ENCODE measurements at places on chromosomes 1 and 21. TPM values are rescaled to one million over a fixed set of nuclear protein-coding genes. Genes with fewer than 3 reads are reported as not detected.

GRCh38 chr21:41439248-41439647 lies 13.2 kb downstream of the MX1 start:
- no peak for DNase-seq

GRCh38 chr1:3290915-3291314 lies 163.6 kb upstream of the ARHGEF16 start:
- no peak for DNase-seq

DNA sequence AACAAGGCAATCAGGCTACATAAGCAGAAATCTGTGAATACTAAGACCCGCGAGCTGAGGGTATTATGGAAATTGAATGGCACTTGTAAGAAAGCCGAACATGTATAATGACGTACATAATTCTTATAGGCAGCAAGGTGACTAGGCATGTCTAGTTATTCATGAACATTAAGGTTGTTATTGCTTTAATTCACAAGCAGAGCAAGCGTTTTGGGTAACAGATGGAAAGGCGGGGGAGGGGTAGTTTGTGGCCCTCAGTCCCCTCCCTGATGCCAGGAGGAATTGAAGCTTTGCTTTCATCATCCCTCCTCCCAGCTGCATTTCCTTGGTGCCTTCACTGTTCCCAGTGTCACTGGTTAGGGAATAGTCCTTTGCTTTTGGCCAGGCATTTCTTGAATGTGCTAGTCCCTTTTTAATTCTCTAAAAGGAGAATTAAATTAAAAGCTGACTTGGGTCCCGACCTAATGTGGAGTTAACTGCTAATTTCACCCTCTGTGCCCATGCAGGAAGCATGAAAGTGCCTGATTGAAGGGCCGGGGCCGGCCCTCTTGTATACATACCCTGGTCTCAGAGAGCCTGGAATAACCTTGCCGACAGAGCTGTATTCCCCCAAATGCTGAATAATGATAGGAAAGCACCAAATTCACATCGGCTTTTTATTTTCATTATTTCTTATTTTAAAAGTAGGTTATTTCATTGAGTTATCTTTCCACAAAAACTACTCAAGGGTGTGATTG lies 42.5 kb downstream of the RYR2 start:
- DNase-seq = no peak

- no peak for DNase-seq
Measured at GRCh38 chr1:246176126-246177024, 330.7 kb downstream of the SMYD3 start.

DNA sequence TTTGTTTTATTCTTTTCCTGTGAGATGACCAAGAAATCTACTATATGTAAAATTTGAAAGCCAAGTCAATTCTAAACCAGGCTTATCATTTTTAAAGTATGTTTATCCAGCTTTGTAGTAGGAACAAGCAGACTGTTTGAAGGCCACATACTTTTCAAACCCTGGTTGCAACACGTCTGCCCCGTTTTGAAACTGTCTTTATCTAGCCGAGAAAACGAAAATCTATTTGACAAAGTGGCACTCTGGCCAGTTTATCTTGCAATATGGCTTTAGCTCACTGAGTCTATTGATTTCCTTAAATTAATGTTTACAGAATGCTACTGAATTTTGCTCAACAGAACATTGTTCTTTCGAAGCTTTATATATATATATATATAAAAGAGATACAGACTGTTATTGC lies 39.7 kb downstream of the PROX1 start:
- no peak for DNase-seq

- DNase-seq = no peak
Measured at GRCh38 chr1:31736675-31737074, 27.5 kb downstream of the ADGRB2 start.

DNA sequence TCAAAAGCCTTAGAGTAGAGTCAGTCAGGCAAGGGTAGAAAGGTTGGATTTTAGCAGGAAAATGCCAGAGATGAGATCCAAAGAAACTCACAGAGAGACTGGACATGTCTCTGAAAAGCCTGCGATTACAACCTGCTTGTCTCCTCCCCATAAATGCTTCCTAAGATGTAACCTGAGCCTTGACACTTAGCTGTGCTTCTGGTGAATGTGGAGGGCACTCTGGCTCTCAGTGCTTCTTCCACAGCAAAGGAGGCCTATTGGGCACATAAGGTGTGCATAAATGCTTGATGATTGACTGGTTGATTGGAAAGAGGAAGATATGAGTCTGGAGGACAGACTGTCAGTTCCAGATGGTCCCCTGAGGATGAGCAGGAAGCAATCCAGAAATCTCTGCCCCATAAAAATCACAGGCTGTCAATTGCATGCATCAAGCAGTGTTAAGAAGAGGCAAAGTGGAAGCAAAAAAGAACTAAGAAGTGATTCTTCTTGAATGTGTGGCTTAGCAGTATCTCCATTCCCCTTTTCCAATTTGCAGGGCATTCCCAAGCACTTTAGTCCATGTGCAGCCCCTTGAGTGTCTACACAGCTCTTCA lies 236.2 kb upstream of the RRP15 start:
- DNase-seq = no peak

DNA sequence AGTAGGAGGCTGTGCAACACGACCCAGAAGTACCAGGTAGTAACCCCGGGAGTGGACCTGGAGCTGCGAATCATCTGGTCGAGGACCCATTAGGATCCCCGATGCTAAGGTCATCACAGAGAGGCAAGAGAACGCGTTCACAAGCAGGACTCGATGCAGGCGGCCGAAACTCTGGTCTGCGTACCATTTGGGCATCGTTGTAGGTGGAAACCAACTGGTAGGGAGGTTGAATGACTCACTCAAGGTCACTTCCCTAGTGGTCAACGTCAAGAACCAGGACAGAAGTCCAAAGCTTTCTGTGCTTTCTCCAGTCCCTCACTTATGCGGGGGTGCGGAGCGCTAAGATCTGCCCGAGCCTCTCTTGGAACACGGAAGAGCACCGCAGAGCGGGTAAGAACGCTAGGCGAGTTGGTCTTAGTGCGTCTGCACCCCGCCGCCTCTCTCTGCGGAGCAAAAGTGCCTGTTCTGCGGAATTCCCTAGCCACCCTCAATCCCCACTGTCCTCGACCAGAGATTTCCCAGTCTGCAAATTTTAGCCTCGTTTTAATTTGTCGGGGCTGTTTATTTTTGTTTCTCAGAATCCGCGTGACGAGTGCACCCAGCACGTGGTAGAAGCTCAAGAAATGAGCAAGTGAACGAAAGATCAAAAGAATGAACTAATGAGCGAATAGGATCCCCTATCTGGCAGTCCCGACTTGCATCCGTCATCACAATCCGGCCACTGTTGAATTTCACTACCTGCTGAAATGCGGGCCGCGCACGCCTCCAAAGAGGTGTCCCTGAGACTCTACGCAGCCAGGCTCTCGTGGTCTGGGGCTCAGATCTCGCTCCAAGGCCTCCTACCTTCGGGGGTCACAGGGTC lies 12.2 kb downstream of the HLX start:
- no peak for DNase-seq

DNA sequence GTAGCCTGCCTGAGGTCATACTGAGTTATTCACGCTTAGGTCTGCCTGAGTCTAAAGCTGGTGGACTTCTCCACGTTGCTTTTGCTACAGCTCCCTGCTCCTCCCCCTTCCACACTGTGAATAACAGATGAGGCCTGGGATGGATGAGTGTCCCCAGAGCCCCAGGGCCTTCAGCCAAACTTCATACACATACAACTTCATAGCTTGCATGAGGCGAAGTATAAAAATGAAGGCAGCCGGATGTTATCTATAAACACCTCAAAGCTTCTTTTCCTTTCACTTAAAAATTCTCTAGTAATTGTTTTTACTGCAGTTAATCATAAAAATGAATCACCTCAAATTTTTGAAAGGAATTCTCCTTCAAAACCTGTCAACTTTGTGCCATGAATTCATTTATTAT lies 70.2 kb downstream of the DAB1 start:
- DNase-seq = no peak

GRCh38 chr21:25636727-25637126 lies 2.3 kb upstream of the JAM2 start:
- no peak for DNase-seq

DNA sequence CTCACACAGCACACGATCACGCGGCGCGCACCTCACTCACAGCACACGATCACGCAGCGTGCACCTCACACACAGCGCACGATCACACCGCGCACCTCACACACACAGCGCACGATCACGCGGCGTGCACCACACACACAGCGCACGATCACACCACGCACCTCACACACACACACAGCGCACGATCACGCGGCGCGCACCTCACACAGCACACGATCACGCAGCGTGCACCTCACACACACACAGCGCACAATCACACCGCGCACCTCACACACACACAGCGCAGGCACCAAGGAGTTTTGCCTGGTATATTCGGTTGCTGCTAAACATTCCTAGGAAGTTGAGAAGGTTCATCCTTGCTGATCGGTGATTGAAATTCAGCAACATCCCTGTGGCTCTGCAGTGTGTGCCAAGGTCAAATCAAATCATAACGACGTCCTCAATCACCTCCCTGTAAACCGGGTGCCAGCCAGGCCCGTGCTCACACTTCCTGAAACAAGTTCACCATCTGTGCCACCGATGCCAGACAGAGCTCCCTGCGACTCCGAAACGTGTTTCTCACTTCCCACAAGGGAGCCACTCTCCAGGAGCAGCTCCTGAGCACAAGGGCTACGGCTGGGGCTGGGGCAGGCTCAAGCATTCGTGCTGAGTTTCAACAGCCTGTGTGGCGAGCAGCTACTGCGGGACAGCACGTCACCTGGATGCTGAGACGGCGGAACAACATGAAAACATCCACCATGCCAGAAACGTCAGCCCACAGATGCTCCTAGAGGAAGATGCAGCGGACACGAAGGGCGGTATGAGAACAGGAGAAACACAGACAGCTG lies 30.2 kb downstream of the WDR4 start:
- DNase-seq = no peak

DNA sequence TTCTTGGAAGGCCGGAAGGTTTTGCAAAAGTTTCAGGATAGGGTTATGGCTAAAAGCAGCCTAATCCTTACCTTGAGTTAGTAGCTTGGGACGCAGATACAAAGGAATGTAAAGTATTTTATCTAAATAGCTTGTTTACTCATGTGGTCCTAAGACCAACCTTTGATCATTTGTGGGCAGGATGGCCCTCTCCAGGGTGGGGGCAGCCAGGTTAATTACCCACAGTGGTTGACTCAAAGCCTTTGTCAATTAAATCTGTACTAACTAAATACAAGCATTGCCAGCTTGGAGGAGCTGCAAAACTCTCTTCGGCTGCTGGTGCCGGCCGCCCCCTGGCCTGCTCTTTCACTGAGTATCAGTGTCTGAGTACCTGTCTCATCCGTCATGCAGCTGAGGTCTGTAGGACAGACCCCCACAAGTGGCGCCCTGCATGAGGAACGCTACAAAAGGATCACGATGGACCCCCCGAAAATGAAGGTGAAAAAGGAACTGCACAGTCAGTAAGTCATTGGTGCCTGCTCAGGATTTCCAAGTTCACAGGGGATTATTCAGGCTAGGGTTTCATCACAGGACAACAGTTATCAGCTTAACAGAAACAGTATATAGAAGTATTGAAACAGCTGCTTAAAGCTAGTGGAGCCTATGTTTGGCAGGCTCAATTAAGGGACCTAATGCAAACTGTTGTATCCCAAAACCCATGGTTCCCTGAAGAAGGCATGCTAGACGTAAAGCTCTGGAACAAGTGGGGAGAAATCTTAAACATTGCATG lies 212.5 kb upstream of the MAP1LC3C start:
- no peak for DNase-seq

- no peak for DNase-seq
Measured at GRCh38 chr1:172883387-172883791, 167.4 kb downstream of the TNFSF18 start.

Gene LRRC38
- 4.6 TPM for total RNA-seq

Gene SDC3
- 38.8 TPM for total RNA-seq

Gene CRYAA
- not detected for total RNA-seq

Gene TRNP1
- 40.6 TPM for total RNA-seq

Gene FAM72A
- total RNA-seq = 1.5 TPM
